ENCODE measurements at places on chromosomes 2 and 18.

DNA sequence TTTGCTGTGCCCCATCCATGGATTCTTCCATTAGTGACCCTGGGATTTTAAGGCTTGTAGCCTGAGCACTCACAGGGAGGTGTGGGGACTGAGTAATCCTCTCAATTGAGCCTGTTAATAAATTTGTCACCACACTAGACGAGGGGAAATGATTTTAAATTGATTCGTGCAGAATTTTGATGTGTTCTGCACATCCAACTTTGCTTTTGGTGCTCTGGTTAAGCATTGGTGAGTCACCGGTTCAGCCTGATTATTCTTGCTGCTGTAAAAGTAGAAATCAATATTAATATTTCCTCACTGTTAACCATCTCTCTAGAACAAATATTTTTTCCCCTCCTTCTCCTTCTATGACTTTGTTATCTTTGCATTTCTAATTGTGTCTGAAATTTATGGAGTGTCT lies 482.0 kb downstream of the TSN start:
- no peak for DNase-seq

DNA sequence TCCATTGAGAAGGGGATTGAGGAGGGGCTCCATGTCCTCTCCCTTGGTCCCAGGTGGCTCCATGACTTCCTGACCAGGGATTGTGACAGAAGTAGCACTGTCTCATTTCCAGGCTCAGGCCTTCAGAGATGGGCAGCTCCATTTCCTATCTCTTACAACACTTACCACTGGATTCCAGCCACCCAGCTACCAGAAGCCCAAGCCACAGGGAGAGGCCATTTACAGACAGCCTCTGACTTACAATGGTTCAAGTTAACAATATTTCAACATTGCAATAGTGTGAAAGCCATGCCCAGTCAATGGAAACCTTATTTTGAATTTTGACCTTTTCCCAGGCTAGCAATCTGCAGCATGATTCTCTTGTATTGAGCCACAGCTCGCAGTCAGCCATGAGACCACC lies 164.9 kb upstream of the AGAP1 start:
- no peak for DNase-seq

- peak; percentile 6 for DNase-seq
These were observed 279.2 kb upstream of the DCC start for GRCh38 chr18:52060607-52061304.

- peak; percentile 67 for DNase-seq
These were observed 3.0 kb downstream of the ZNF516 start for GRCh38 chr18:76491776-76492668.

- DNase-seq, result no peak
These were observed 89.8 kb upstream of the UGP2 start for GRCh38 chr2:63751901-63752300.

- no peak for DNase-seq
These were observed 382.3 kb downstream of the FIGN start for GRCh38 chr2:163353551-163353950.

GRCh38 chr2:237752761-237753165 lies 45.8 kb upstream of the RBM44 start:
- no peak for DNase-seq

DNA sequence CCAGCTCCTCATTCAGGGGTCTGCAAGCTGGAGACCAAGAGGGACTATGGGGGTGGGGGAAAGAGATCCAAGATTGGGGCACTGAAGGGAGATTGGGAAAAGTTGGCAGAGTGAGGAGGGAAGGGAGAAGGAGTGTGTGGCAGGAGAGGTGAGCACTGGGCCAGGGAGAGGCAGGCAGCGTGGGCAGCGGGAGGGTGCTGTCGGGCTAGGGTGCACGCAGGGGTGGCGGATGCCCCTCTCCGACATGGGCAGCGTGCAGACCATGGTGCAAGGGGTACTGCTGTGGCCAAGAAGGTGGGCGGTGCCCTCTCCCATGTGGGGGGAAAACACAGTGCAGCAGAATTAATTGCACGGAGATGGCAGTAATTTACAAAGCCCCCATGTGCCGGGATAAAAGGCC lies 74.1 kb downstream of the CELF4 start:
- DNase-seq, result no peak

- DNase-seq, result no peak
These were observed 411.2 kb upstream of the CHAC2 start for GRCh38 chr2:53356291-53356905.

- no peak for DNase-seq
These were observed 108.2 kb upstream of the CTDP1 start for GRCh38 chr18:79571211-79572092.

DNA sequence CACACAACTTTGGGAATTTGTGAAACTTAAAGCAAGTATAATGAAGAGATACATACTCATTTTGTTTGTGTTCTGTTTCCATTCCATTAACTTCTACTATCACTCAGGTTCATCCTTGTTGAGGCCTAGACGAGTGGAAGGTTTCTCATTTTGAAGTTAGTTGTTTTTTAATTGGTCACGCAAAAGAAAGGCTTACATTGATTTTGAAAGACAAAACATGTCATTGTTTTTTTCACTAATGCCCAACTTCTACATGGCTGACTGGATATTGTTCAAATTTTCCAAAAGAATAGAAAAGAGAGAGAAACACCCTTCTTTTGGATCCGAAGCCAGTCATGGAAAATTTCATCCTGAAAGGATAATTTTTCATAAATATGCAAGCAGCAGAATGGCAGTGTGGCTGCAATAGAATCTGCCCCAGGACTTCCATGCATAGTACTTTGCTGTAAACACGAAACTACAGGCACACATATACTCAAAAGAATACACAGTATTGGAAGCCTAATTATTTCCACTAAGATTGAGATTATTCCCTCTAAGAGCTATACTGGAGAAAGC lies 27.4 kb downstream of the PRKCE start:
- DNase-seq, result no peak

GRCh38 chr18:78716022-78716421 lies 263.6 kb upstream of the SALL3 start:
- no peak for DNase-seq

DNA sequence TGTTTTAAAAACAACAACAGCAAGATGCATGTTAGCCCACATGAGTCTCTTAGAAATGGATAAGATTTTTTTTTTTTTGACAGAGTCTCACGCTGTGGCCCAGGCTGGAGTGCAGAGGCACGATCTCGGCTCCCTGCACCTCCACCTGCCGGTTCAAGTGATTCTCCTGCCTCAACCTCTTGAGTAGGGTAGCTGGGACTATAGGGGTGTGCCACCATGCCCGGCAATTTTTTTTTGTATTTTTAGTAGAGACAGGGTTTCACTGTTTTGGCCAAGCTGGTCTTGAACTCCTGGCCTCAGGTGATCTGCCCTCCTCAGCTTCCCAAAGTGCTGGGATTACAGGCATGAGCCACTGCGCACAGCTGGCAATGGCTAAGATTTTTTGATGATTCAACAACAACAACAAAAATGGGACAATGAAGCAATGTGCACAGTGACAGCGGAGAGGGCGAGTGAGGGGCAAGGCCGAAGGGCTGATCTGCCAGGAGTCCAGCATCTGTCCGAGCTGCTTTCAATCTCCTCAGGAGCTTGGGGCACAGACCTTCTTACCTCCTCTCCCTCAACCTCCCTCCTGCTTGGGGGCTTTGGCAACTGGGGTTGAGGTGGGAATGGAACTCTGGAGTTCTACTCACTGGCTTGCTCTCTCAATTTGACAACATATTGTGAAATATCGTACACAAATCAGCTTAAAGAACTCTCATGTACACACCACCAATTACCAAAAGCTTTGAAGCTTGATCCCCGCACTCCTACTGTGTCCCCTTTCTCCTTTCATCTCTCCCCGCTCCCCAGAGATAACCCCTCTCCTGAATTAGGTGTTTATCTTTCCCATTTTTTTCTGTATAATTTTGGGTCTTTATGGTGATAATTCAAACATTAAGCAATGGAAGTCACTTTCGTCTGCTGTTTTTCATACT lies 3.4 kb downstream of the ABCG8 start:
- no peak for DNase-seq

DNA sequence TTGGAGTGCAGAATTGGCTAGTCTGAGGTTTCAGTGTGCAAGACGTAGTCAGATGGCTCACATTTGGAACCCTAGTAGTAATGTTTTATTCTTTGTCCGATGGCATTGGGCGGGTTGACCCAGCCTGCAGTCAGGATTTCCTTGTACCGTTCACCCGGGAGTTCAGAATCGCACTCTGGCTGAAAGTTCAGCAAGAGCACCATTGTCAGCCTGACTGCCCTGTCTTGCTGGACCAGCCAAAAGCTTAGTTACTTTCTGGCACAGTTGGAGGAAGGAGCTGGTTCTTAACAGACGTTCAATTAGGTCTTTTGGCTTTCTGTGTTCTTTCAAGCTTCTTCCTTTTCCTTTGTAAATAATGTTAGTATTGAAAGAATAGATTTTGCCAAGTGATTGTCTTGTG lies 18.6 kb downstream of the RMC1 start:
- no peak for DNase-seq

Data from ELF-1 (cell line).